ENCODE measurements at places on chromosomes 1 and 21.

DNA sequence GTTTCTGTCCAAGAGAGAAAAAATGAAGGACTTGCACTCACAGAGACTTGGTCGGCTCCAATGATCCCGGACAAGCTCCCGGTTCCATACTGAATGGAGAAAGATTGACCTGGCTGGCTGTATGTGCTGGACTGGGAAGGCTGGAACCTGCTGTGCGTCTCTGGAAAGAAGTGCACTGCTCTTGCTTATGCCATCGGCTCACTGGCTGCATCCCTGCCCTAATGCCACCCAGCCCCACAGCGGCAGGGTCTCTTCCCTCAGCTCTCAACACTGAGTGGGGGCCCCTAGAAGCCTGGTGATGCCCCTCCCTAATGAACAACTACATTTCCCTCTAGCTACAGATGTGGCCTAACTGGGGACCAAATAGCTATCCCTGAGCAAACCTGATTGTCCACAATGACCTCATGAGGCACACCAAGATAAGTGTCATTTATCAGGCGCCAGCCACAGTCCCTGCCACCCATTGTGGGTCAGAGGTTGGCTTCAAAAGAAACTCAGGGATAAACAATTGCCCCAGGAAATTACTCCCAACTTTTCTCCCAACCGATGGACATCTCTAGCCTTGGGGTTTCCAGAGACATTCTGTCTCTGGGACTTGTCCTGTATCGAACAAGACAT lies 2.6 kb downstream of the CTSE start:
- DNase-seq: no peak

DNA sequence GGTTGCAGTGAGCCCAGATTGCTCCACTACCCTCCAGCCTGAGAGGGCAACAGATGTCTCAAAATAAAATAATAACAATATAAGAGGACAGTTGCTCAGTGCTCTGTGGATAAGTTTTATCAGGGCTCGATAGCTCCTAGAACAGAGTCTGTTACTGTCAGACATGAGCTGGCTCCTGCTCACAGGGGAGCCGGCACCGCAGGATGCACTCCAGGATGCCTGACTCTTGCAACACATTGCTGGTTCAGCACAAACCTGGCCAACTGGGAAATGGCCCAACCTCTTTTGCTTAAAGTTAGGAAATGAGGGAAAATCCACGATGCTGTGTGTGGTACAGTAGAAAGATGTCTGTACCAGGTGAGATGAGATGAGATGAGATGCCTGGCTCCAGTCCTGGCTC lies 5.8 kb upstream of the CTSE start:
- DNase-seq: no peak

- DNase-seq: no peak
Observed at GRCh38 chr21:35075546-35075945, 26.4 kb upstream of the RUNX1 start.

- no peak for DNase-seq
Observed at GRCh38 chr1:110672001-110672752, 2.6 kb downstream of the KCNA3 start.

GRCh38 chr1:202935844-202936243 lies 8.8 kb upstream of the KLHL12 start:
- DNase-seq: no peak

GRCh38 chr1:116554924-116555323 lies 15.9 kb downstream of the CD58 start:
- no peak for DNase-seq

- no peak for DNase-seq
Observed at GRCh38 chr1:181090641-181091126, 2.2 kb downstream of the IER5 start.

- DNase-seq: no peak
Observed at GRCh38 chr1:214551436-214552173, at the start of gene PTPN14. PTPN14 (minus strand) TSS chr1:214551602; CDS start chr1:214464803, 86,799 bp downstream.

DNA sequence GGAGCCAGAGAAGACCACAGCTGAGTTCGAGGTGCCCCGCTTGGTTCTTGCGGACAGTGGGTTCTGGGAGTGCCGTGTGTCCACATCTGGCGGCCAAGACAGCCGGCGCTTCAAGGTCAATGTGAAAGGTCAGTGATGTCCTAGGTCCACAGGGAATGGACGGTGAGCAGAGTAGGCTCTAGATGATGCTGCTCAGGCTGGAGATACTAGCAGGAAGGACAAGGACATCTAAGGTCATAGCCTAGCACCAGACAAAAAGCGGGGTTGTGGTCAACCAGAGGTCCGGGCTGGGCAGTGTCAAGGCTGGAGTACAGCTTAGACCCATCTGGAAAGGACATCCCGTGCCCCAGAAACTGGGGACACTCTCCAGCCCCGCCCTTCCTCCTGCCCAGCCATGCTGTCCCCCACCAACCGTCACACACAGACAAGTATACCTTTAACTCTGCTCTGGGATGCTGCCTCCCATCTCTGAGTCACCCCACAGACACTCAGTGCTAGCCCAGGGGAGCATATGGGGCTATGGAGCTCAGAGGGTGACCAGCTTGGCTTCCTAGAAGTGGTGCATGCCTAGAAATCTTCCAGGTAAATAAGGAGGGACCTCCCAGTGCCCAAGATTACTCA lies 8.7 kb downstream of the TIE1 start:
- no peak for DNase-seq

- no peak for DNase-seq
Observed at GRCh38 chr1:202656057-202656456, 54.2 kb downstream of the SYT2 start.

DNA sequence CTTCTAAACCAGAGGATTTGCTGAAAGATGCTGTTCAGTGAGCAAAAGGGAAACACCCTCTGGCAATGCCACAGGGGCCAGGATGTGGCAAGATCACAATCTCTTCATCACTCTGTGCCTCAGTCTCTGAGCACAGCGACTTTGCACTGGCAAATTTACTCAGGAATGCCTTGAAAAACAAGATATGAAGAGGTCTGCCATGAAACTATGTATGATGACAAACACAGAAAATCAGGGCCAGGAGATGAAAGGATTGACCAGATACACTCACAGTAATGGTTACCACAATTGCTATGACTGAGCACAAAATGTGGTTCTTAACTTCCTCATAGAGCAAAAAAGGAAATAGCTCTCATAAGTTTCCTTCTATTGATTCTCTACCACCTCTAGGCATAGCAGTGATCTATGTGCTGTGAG lies 5.8 kb downstream of the TTC13 start:
- DNase-seq: peak; percentile 81

DNA sequence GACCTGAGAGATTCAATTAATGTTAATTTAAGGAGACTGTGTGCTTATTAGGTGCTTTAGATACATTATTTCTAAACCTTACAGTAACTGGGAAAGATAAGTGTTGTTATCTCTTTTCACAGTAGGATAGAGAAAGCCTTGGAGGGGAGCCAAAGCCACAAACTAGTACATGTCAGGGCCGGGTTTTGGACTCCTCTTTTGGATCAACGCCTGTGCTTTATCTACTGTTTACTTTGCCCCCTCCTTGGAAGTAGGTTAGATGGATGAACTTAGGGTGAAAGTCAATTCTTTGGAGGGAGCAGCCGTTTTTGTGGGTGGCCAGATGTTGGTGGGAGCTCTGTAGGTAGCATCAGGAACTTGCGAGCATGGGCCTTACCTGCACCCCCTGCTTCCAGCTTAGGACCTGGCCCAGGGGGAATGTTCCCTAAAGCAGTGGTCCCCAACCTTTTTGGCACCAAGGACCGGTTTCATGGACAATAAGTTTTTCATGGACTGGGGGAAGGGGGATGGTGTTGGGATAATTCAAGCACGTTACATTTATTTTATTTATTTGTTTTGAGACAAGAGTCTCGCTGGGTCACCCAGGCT lies 1.7 kb downstream of the HHAT start:
- no peak for DNase-seq

- no peak for DNase-seq
Observed at GRCh38 chr1:66283622-66284041, 250.3 kb upstream of the SGIP1 start.

- DNase-seq: no peak
Observed at GRCh38 chr1:155175281-155175926, 1.8 kb downstream of the TRIM46 start.

- no peak for DNase-seq
Observed at GRCh38 chr1:154838988-154839387, 31.1 kb downstream of the KCNN3 start.

DNA sequence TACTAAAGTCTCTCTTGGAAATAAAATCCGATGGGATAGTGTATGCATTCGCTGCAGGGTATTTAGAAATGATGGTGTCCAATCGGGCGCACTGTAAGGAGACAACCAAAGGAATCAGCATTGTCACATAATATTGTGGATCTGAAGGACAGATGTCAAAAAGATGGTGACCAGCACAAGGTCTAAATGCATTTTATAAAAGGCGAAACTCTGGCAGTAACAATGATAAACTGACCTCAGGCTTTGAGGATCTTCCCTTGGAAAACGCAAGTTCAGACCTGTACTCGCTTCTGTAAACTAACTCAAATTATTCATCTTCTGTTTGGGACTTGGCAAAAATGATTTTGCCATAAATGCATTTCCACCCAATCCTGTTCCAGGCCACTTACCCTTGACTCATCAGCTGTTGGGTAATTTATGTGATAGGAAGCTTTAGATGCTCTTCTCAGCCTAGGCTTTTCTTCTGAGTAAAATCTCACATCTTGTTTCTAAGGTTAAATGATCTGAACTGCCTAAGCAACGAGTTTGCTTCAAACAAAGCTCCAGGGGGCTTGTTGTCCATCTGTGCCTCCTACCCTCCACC lies 33.8 kb downstream of the STPG1 start:
- DNase-seq: no peak

GRCh38 chr1:154813846-154814505 lies 56.1 kb downstream of the KCNN3 start:
- no peak for DNase-seq

DNA sequence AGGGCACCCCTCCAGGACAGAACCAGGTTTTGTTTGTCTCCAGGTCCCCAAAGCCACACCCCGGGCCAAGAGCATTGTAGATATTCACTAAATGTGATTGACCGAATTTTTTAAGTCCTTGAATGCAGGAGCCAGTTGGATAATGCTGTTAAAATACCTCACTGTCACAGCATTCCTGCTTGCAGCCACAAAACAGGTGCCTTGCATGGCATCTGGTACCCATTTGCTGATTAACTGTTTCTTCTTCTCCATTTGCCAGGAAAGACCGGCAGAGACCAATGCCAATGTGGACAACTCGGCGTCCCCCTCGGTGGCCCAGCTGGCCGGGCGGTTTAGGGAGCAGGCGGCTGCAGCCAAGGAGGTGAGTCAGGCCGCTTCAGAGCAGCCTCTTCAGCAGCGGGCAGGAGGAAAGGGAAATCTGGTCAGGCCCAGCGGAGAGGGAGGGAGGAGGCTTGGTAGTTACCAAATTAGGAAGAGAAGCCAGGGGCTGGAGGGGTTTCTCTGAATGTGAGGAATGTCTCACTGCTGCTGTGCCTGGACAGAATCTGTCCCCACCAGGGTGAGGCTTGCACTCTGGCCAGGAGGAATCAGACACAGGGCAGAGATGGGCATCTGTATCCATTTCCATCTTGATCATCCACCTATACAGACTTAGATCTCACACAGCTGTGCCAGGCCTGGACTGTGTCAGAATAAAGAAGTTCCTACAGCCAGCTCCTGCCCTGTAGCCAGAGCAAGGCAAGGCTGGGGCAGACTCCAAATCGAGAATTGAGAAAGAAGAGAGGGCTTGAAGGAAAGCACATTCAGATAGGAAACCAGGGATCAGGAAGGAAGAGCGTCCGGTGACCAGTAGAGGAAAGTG lies 37.9 kb upstream of the MPZL1 start:
- DNase-seq: no peak

DNA sequence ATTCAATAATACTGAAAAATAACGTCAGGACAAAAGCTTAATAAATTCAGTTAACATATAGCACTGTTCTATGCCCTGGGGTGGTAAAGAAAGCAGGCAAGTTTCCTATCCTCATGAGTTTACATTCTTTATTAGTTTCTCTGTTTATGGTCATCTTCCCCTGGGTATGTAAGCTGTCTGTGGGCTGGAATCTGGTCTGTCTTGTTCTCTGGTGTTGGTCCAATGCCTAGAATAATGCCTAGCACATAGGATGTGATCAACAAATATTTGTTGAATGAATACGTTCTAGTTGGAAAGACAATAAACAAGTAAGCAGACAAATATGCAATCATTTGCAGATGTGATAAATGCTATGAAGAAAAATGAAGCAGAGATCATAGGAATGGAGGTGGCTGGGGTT lies 7.2 kb upstream of the IGSF3 start:
- no peak for DNase-seq
